Hematopoietic multipotent progenitor cell treated with erythropoietin and hydrocortisone succinate and interleukin-3 and kit ligand, for 15 days (in vitro differentiated cells): ENCODE measurements at places on chromosomes 3 and 15.

- no peak for DNase-seq
Observed at GRCh38 chr3:110881069-110881468, 190.5 kb upstream of the NECTIN3 start.

GRCh38 chr3:153273217-153273616, 111.2 kb downstream of the RAP2B start:
- DNase-seq, result no peak

- no peak for DNase-seq
Observed at GRCh38 chr3:110767838-110768237, 303.8 kb upstream of the NECTIN3 start.

GRCh38 chr15:67089217-67090193, 24.1 kb downstream of the SMAD3 start:
- no peak for DNase-seq

DNA sequence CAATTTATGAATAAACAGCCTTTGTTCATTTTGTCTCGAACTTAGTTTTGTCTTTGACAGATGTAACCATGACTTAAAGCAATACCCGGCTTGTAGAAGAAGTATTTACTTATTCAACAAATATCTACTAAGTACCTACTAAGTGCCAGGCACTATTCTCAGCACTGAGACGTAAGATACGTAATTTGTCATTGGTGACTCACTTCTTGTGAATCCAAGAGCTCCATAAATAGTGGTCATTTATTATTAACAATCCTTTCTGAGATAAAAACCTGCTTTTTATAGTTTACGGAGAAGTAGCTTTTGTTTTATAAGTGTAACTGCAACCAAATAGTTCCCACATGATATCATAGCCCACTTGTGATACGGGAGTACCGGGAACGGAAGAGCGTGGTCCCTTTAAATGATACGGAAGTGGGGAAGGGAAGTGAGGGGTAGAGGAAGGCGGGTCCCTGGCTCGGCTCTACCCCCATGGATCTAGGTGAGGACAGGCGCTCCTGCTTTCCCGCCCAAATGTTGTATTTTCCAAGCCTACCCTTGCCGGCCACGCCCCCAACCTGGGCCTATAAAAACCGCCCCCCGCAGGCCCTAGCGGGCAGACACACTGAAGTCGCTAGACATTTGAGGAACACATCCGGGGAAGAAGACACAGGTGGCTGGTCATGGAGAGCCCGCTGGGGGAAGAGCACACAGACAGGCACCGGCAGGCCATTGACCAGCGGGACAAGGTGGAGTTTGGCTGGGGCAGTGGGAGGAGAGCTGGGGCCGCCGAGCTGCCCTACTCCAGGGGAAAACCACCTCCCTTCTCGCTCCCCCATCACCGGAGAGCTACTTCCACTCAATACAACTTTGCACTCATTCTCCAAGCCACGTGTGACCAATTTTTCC, at the start of gene SAMMSON:
Gene SAMMSON, plus strand, starts transcription at position 594 of the 888 bp plus-strand sequence.
- no peak for DNase-seq

DNA sequence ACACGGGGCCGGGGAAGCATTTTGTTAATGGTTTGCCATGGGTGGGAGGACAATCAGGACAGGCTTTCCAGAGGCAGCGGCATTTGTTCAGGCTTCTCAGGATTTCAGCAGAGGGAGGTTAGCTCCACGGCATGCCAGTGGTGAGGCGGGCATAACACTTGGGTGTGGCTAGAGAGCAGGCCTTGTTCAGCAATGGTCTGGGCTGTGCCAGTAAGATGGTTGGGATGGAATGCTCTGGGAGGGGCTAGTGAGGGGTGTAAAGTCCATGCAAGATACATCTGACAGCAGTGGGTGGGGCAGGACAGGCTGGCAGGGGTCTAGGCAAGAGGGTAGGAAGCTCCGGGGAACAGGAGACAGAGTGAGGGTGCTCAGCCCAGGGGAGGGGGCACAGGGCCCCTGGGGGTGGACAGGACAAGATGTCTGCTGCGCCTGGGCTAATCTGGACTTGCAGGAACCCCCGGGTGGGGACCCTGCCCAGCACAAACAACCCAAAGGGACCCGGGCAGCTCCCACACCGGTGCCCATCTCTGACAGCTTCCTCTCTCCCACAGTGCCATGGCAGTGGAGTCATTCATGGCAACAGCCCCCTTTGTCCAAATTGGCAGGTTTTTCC, 8.4 kb downstream of the TMEM43 start:
- no peak for DNase-seq

DNA sequence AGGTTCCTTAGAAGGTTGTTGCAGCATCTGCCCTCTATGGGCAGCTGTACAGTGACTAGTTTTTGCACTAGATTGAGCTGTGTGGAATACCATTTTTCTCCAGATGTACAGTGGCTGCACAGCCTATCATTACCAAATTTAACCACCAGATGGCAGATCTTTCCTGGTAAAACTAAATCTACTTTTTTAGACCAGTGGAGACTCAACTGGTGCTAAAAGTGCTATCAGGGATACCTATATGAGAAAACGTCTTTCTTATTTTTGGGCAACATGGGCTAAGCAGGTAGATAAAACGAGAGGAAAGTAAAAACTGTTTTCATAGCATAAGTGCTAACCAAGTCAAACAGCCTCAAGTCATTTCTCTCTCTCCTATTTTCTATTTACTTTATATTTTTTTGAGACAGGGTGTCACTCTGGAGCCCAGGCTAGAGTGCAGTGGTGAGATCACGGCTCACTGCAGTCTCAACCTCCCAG, 21.2 kb downstream of the IGSF10 start:
- DNase-seq, result peak; percentile 20

GRCh38 chr3:128804811-128805155, 74.6 kb upstream of the ACAD9 start:
- DNase-seq, result no peak

DNA sequence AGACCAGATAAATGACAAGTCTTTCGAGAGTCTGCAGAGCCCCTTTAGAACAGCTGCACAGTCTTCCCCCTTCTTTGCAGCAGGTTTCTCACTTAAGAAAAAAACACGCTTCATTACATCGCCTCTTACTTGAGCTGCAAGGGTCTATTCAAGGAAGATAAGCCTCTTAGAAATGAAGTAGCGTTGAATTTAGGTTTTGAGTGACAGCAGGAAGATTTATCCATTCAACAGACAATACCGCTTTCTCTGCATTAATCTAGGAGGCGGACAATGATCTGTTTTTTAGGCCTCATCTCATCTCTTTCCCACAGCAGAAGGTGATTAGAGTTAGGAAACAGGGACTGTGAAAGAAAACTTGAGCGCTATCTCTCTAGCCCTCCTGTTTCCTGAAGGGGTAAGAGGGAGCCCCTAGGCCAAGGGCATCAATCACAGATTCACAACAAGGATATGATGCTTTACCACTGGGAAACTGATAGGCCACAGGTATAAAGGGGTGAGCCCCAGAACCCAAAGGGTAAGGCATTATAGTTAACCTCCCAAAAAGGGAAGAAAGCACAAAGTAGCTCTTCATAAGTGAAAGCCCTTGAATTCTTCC, 84.3 kb downstream of the MECOM start:
- no peak for DNase-seq

DNA sequence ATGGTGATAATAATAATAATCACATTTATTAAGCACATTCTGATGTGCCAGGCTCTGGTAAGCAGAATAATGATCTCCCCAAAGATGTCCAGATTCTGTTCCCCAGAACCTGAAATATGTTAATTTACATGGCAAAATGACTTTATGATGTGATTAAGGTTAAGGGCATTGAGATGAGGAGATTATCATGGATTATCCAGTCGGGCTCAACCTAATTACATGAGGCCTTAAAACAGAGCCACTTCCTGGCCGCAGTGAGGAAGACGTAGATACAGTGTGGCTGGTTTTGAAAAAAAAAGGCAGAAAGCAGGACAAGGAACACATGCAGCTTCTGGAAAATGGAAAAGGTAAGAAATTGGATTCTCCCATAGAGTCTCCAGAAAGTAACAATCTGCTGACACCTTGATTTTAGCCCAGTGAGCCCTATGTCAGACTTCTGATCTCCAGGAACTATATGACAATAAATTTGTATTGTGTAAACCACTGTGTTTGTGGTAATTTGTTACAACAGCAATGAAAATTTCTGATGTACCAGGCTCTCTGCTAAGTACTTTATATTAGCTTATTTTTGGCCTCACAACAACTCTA, 126.7 kb downstream of the ALCAM start:
- no peak for DNase-seq

DNA sequence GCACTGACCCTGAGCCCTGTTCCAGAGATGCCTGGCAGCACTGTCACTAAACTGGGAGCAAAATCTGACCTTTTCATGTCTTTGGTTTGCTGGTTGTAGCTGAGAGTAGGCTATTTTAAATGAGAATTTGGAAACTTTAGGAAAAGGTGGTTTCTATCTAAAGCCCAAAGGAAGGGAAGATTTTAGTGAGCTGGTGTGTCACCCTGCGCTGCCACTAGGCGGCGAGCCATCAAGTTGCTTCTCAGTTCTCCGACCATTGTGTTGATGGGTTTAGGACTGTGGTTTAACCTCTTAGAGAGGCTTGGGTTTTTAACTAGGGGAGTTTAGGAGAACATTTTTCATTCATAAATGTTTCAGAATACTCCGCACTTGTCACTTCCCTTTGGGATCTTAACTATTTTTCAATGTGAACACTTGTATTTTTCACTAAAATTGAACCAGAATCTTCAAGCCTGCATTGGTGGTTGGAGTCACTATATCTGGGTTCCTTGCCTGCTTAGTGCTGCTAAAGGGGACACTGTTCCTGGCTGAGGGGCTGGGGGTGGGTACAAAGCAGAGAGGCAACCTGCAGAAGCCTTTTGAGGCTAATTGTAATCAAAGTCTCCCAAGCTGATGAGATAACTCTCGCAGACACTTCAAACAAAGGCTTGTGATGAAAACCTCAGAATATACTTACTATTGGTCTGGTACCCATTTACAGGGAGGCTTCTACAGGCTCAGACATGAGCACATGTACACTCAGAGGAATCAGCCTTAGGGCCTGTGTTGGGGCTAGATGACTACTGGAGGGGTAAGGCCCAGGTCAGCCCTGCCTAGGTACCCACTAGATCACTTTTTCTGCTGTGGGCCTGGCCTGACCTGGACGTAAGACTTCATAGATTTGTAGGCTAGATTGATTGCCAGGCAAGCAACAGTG, 16.8 kb downstream of the EXOSC7 start:
- peak; percentile 56 for DNase-seq

DNA sequence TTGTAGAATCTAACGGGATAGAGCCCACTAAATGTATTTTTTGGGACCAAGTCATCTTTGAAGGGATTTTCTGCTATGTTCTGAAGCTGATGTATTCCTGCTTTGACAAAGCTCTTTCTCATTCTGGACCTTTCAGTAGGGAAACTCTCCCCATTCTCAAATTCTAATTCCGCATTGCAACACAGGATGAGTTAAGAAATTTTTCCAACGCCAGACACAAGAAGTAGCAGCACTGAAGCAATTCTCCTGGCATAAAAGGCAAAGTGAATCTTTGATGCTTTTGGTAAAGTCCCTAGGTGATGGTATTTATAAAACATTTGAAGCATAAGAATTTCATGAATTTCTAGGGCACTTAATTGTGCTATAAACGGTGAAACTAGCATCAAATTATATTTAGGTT, 76.8 kb downstream of the ZPLD1 start:
- DNase-seq, result no peak

- DNase-seq, result no peak
Observed at GRCh38 chr3:84961011-84961410, 2.2 kb downstream of the CADM2 start.

- no peak for DNase-seq
Observed at GRCh38 chr3:18751514-18751913, 326.4 kb upstream of the SATB1 start.

DNA sequence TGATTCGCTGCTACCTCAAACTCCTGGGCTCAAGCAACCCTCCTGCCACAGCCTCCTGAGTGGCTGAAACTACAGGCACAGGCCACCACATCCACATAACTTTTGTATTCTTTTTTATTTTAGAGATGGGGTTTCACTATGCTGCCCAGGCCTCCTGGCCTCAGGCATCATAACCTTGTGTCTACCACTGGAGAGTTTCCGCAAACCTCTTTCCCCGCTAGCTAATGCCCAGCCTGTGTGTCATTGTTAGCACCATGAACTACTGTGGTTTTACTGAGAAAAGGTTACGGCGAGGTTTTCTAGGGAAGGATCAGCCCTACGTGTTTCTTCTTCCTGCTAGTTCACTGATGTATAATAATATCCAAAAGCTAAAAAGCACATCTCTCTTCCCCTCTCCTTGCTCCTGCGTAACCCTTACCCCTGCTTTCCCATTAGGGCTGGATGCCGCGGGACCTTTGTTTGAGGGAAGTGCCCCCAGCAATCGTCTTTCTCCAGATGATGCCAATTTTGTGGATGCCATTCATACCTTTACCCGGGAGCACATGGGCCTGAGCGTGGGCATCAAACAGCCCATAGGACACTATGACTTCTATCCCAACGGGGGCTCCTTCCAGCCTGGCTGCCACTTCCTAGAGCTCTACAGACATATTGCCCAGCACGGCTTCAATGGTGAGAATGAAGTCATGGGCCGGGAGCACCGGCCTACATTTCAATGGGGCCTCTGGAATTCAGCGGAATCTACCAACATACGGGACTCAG, 113.7 kb downstream of the LIPC start:
- DNase-seq, result no peak

DNA sequence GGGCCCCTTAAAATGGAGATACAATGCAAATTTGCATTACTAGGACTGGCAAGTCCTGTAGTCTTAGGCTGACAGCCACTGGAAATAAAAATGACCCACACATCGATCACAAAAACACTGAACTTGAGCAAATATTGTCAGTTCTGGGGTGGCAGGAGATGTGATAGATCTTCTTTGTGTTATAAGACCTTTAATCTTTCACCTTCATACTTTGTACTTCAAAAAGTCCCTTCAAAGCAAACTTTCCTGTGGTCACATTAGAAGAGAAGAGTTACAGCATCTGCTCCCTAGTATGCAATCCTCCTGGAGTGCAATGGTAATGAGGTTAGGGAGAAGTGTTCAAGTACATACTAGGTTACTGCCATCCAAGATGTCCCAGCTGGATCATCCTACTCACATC, 149.4 kb upstream of the KCNMB2 start:
- DNase-seq, result no peak

- DNase-seq, result no peak
Observed at GRCh38 chr15:82312586-82313349, 36.5 kb downstream of the GOLGA6L10 start.

GRCh38 chr3:29347412-29347811, 66.5 kb downstream of the RBMS3 start:
- DNase-seq, result no peak

GRCh38 chr3:184380627-184381260, 890 bp downstream of the CHRD start:
- DNase-seq, result no peak

GRCh38 chr3:83235180-83235814, 1473.9 kb upstream of the GBE1 start:
- no peak for DNase-seq

DNA sequence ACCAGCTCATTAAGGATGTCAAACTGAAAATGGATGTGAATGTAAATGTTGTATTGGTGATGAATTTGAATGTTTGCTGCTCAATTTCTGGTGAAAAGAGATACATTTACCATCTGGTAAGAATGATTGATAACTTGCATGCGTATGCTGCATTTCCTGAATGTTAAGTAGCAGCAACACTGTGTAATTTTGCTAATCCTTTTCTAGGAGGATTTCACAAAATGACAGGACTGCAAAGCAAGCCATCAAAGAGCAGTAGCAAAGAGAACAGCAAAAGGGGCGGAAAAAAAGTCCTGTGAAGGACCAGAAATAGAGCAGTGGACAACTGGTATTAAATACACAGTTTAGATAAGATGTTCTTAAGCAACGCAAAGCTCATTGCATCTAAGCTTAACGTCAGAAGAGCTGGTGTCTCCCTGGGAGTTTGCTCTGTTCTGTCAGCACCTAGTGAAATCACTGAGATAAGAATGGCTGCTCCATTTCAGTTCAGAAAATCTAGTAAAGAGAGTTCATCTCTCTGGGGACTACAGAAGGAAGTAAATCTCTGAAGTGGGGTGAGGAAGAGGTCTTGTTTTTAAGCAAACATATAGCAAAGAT, 23.5 kb upstream of the PAQR5 start:
- DNase-seq, result no peak
